ENCODE measurements at places on chromosomes 5 and 9. TPM values are rescaled to one million over a fixed set of nuclear protein-coding genes. Genes with fewer than 3 reads are reported as not detected.

The GFI1B gene
- 0.77 TPM for polyA plus RNA-seq

The SPATA31D4 gene
- not detected for polyA plus RNA-seq

The GNA14 gene
- 11.4 TPM for polyA plus RNA-seq

The POLK gene
- polyA plus RNA-seq = 32.8 TPM

The SLC45A2 gene
- 0.11 TPM for polyA plus RNA-seq

The GPX3 gene
- polyA plus RNA-seq = 49.0 TPM

The LIX1 gene
- 0.64 TPM for polyA plus RNA-seq

The CARD19 gene
- polyA plus RNA-seq = 21.2 TPM

The ABO gene
- polyA plus RNA-seq = 5.6 TPM

The ANKRD31 gene
- 0.52 TPM for polyA plus RNA-seq

The NSD1 gene
- polyA plus RNA-seq = 49.6 TPM

All from left lung (tissue), 14 donors.